Activated CD8-positive, alpha-beta memory T cell treated with anti-CD3 and anti-CD28 coated beads for 36 hours (primary cell): ENCODE measurements at places on chromosomes 7 and 10. TPM values are rescaled to one million over a fixed set of nuclear protein-coding genes. Genes with fewer than 3 reads are reported as not detected.

The PARG gene
- 36.5 TPM for total RNA-seq

The TMEM213 gene
- total RNA-seq = not detected

The HEPACAM2 gene
- not detected for total RNA-seq

The FRMPD2 gene
- not detected for total RNA-seq

The LRMDA gene
- not detected for total RNA-seq

The STAM gene
- 21.2 TPM for total RNA-seq

The SPDYE11 gene
- total RNA-seq = not detected

The NEBL gene
- total RNA-seq = 0.46 TPM

The TMEM225B gene
- total RNA-seq = 0.86 TPM

The PRLHR gene
- not detected for total RNA-seq

The FIS1 gene
- total RNA-seq = 128 TPM

The KIF20B gene
- total RNA-seq = 49.6 TPM

The AKR1C8 gene
- not detected for total RNA-seq

The ANKRD1 gene
- total RNA-seq = not detected

The MEIG1 gene
- total RNA-seq = 1.3 TPM

The CBX3 gene
- total RNA-seq = 331 TPM

The TSPAN33 gene
- total RNA-seq = 19.2 TPM

The ASL gene
- total RNA-seq = 29.5 TPM

The SPDYE2B gene
- total RNA-seq = not detected

The ARHGAP22 gene
- total RNA-seq = not detected

The NT5C2 gene
- 40.0 TPM for total RNA-seq

The NPC1L1 gene
- not detected for total RNA-seq

The NPSR1 gene
- not detected for total RNA-seq

The PLPP4 gene
- not detected for total RNA-seq

The C7orf57 gene
- 2.1 TPM for total RNA-seq

The ASB4 gene
- not detected for total RNA-seq

The CH25H gene
- not detected for total RNA-seq

The MEST gene
- total RNA-seq = 4.3 TPM

The NPFFR1 gene
- total RNA-seq = not detected

The CASTOR2 gene
- 4.9 TPM for total RNA-seq

The FAM25C gene
- not detected for total RNA-seq

The PRKAR2B gene
- total RNA-seq = 1.2 TPM

The SLC18A2 gene
- not detected for total RNA-seq

The DRGX gene
- not detected for total RNA-seq

The BMPR1A gene
- 15.9 TPM for total RNA-seq

The FBXL13 gene
- total RNA-seq = 0.78 TPM

The GIMAP7 gene
- total RNA-seq = 19.2 TPM

The SEMA3C gene
- not detected for total RNA-seq

The HOXA5 gene
- not detected for total RNA-seq

The AGBL3 gene
- total RNA-seq = 2.2 TPM

The AKR1C4 gene
- total RNA-seq = not detected
